ENCODE measurements at places on chromosomes 13 and 19.

- no peak for DNase-seq
Observed at GRCh38 chr13:113849981-113850721, 13.7 kb downstream of the GAS6 start.

DNA sequence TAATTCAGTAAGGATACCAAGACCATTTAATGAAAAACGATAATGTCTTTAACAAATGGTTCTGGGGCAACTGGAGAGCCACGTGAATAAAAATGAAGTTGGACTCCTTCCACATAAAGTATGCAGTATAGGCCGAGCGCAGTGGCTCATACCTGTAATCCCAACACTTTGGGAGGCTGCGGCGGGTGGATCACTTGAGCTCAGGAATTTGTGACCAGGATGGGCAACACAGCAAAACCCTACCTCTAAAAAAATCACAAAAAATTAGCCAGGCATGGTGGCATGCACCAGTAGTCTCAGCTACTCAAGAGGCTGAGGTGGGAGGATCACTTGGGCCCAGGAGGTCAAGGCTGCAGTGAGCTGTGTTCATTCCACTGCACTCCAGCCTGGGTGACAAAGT is 20.6 kb upstream of the CD33 start:
- no peak for DNase-seq

DNA sequence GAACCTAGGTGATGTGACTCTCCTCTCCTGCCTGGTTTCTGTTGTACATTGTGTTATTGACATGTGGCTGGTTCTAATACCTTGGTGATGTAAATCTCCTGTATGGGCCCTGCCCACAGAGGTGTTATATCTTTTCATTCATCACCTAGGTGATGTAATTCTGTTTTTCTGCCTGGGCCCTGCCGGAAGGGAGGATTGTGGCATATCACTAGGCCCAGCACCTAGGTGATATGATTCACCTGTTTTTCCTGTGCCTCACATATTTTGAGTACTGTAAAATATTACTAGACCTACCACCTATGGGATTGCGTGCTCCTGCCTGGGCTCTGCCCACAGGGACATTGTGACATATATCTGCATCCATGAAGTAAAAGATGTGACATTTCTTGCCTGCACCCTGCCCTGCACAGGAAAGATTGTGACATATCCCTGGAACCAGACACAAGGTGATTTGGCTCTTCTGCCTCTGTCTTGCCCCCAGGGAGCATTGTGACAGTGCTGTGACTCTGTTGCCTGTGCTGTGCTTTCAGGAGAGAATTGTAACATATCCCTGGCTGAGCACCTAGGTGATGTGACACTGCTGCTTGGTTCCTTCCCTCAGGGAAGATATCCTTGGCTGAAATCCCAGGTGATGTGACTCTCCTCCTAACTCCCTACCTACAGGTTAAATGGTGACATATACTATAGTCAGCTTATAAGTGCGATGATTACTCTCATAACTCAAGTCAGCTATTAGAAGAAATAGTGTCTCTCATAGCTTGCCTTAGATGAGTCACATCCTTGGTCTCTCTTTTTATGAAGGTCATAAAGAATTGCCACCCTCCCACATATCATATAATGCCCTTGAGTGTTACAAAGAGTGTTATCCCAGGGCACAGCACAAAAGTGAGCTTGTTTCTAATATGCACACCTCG is 13.3 kb upstream of the ZNF681 start:
- no peak for DNase-seq

DNA sequence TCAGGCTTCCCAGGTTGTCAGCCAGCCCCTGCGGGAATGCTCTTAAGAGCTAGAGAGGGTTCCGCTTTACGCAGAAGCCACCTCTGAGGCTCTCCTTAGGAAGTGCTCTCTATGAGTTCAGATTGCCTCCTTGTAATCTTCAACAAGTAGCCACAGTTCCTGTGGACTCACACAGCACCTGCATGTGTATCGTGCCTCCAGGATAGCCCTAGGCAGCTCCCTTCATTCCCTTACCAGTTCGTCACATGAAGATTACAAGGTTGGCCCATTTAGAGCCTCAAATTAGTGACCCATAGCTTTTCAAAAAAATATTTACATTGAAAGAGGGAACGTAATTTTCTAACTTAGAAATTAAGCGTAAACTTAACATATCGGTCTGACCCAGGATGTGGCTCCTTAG is 284.3 kb downstream of the MTUS2 start:
- DNase-seq: no peak

DNA sequence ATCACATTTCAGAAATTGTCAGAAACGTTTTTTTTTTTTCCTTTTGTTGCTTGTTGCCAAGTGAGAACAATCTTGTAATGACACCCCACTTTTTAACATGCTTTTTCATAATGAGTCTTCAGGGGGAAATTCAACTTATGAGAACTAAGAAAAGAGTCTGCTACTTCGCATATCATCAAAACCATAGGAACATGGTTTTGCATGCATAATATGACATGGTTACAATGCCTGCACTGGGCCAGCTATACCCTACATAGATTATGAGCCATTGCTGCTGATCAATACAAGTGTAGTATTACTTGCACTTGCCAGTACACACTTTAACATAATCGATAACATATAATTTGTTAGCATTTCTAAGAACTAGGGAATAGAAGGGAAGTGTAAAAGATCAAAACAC is 191.0 kb upstream of the NBEA start:
- DNase-seq: no peak

DNA sequence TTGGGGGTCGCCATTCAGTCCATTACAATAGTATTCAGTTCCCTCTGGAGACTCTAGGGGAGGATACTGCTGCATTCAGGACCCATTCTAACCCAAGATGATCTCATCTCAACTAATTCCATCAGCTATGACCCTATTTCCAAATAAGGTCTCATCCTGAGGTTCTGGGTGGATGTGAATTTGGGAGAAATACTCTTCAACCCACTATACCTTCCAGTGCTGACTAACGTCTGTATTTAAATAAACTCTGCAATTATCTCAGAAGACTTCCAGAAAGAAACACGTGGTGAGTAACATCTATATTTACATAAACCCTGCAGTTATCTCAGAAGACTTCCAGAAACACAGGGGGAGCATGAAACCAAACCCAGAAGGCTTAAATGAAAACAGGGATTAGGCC is 1300.7 kb downstream of the PCDH9 start:
- DNase-seq: no peak

DNA sequence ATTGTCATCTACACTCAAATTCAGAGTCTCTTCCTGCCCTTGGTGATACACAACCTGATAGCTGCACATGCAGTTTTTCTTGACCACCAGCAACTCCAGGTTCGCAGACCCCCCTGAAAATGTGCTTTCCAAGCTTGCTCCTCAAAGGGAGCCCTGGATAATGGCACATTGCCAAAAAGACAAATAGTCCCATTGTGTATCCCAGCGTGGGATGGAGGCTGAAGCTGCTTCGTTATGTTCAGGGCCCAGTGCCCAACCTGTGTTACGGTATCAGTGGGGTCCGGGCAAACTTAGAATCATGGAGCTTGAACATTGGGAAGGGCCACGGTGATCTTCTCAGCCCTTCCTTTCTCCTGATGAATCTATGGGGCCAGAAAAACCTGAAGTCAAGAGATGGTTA is 173.0 kb downstream of the TEX29 start:
- DNase-seq: no peak

DNA sequence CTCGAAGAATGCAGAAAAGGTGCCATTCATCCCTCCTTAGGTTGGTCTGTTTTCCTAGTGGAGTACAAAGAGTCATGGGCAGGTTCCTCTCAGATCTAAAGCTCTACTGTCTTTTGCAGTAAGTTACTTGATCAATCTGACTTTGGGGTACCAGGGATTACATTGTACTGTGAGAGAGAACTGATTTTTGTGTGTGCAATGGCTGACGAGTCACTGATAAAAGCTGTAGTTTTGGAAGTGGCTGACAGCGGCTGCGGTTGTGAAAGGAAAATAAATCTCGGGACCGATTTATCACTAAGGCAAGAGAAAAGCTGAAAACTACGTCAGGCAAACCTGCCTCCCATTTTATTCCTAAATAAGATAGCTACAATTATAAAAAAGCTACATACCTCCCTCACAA is 26.9 kb downstream of the UTP14C start:
- DNase-seq: no peak

GRCh38 chr13:90302107-90302506 is 1045.4 kb upstream of the MIR17HG start:
- no peak for DNase-seq

DNA sequence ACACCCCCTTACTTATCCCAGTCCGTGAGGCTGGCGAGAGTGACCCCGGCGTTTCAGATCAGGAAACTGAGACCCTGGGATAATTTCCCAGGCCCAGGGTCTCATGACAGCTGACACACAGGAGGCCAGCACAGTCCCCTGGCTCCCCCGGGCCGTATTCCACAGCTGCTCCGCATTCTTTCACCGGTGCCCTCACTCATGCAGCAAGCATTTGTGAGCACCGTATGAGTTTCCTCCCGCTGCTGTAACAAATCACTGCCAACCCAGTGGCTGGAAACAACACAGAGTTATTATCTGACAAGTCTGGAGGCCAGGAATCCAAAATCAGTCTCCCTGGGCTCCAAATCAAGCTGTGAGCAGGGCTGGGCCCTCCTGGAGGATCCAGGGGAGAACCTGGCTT is 21.3 kb downstream of the GADD45B start:
- no peak for DNase-seq

- DNase-seq: no peak
Observed at GRCh38 chr13:79782541-79783205, 301.7 kb downstream of the NDFIP2 start.

- no peak for DNase-seq
Observed at GRCh38 chr19:38024992-38025908, 118.2 kb downstream of the SIPA1L3 start.

GRCh38 chr13:84447640-84447978 is 565.3 kb upstream of the SLITRK1 start:
- no peak for DNase-seq

GRCh38 chr19:40688309-40688708 is 2.1 kb downstream of the NUMBL start:
- DNase-seq: no peak

DNA sequence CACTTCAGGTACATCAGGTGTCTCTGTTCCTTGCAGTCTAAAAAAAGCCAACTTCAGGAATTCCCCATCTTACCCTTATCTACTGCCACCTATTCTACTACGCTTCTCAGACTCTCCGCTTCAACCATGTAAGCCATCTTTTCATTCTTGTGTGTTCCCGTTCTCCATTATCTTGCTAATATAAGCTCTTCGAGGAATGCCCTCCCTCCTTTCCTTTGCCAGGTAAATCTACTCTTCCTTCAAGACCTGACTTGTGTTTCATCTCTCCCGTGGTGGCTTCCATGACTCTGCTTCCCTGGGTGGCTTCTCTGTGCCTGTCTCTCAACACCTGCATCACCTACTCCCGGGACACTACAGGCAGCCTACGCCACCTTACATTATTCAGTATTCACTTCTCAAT is 42.3 kb upstream of the MEDAG start:
- DNase-seq: no peak

DNA sequence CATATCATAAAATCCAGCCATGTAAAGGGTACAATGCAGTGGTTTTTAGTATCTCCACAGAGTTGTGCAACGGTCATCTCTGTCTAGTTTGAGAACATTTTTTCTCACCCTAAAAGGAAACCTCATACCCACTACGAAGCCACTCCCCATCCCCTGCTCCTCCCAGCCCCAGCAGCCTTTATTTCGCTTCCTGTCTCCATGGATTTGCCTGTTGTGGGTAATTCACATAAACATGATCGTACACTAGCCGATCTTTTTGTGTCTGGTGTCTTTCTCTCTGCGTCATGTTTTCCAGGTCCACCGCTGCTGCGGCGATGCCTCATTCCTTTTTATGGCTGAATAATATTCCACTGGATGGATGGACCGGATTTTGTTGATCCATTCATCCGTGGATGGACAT is 28.6 kb downstream of the BICRA start:
- no peak for DNase-seq

DNA sequence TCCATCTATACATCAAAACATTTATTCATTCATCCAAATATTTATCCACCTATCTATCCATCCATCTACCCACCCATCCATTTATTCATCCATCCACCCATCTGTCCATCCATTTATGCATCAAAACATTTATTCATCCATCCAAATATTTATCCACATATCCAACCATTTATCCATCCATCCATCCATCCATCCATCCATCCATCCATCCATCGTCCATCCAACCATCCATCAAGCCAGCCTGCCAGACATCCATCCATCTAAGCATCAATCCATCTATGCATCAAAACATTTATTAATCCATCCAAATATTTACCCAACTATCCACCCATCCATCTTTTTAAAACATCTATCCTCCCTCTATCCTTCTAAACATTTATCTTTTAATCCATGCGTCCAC is 62.2 kb downstream of the UNC13A start:
- no peak for DNase-seq

DNA sequence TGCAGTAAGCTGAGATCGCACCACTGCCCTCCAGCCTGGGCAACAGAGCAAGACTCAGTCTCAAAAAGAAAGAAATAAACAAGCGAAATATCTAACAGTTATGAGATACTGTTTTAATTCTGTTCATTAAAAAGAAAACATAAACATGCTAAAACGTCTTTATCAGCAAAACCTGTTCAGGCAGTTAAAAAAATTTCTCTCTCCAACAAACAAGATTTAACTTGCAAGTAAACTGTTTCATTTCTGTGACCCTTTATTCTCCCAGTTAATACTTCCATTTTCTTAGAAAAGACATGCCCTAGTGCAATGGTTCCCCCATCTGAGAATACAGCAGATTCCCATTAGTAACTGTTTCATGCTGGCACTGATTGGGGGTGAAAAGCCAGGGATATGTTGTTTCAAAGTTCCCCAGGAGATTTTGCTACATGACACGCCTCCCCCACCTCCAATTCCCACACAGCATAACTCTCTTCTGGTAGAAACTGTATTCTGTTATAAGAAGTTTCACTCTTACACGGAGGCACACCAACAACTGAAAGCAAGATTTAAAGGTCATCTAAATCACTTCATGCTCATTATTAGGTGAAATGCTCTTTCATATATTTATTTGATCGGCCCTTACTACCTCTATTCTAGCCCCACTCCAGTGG is 24.4 kb downstream of the ELF1 start:
- no peak for DNase-seq

- DNase-seq: no peak
Observed at GRCh38 chr19:46761418-46761831, 15.2 kb upstream of the STRN4 start.

DNA sequence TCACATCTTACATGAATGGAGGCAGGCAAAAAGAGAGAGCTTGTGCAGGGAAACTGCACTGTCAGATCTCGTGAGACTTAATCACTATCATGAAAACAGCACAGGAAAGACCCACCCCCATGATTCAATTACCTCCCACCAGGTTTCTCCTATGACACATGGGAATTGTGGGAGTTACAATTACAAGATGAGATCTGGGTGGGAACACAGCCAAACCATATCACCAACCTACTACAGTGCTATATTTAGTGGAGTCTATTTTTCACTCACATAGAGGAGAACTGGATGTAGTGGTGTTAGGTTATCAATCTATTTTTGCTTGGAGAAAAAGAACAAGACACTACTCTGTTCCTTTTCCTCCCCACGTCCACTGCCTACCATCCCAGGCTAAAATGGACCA is 276.6 kb downstream of the KCTD12 start:
- DNase-seq: no peak

All from activated CD4-positive, CD25-positive, alpha-beta regulatory T cell (primary cell).